ENCODE measurements at places on chromosomes 5 and 9.

DNA sequence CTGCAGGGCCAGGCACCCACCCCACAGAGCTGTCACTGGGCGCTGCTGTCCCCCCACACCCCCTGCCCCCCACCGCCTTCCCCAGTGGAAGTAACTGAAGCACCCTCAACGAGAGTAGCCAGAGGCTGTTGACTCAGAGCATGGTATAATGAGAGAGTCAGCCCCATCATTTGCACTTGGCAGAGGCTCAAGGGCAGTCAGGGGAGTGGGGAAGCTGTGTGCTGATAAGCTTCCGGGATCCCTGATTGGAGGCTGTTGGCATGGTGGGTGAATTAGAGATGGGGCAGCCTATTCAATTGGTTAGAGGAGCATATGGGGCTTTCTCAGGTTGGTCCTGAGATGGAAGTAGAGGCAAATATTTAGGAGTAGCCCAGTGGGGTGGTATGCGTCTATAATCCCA is 77.1 kb upstream of the GOLM1 start:
- DNase-seq, result no peak

DNA sequence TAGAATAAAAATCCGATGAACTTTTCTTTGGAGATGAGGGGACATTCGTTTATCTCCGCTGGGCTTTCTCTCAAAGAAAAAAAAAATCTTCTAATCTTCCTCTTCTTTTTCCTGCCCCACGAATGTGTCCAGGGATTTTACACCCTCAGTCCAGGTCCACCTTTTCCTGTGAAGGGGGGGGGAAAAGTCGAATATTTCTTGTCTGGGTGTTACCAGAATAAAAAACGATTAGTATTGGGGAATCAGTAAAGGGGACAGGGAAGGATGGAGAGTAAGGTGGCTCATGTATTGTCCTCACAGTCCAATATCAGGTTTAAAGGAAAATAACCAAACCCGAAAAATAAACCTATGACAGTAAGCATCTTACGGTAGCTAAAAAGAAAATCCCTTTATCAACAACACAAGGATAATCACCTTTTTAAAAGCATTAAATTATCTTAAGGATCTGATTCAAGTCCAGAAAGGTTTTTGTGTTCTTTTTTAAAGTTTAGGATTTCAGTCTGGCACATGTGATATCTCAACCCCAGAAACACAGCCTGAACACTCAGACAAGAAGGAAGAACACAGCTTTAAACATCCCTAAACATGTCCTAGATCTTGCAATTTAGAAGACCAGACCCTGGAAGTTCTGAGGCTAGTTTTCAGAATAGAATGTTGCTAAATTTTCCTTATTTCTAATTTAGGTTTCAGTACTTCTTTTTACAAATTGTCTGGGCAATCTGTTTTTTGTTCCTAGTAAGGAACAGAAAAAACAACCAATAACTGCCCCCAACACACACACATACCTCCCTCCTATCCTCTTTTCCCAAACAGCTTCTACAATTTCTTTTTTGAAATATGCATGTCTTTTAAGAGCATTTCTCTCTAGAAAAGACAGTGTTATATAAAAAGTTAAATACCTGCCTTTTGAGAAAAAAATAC is 1.2 kb downstream of the ZNF608 start:
- no peak for DNase-seq

DNA sequence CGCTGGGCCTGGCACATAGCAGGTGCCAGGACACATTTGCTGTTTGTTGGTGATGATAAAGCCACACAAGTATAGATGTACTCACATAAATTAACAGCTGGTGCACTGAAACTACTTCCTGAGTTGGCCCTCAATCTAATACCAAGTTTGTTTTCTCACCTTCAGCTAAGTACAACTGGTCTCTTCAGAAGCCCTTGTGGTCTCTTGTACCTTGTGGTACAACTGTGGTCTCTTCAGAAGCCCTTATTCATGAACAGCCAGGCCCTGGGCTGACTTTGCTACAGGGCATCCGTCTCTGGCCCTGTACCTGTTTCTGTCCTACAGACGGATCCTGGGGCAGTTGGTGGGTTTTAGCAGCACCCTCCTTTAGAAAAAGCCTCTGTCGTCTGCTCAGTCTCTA is 81.5 kb downstream of the DAB2IP start:
- DNase-seq, result no peak

GRCh38 chr5:174151599-174152181 is 106.2 kb downstream of the NSG2 start:
- DNase-seq, result no peak

GRCh38 chr9:128244837-128245231 is 31.0 kb downstream of the GOLGA2 start:
- no peak for DNase-seq

GRCh38 chr9:133726401-133727276 is 11.5 kb downstream of the SARDH start:
- DNase-seq, result no peak

DNA sequence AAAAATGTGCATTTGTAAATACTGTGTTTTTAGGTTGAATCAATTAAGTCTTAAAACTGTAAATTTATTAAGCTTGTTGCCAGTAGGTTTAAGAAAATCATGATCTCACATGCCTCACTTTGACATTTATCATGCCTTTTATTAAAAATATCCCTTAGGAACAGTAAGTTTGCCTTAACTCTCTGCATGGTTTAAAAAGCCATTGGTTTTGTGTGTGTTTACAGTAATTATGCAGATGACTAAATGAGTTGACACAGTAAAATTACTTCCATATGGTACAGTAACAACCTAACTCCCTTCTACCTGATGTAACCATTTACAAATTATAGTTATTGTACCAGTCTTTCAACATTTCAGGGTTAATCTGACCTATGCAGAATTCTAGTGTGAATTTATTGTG is 6.5 kb downstream of the RPS6 start:
- no peak for DNase-seq

- no peak for DNase-seq
Observed at GRCh38 chr9:89711866-89712265, 107.1 kb downstream of the GADD45G start.

DNA sequence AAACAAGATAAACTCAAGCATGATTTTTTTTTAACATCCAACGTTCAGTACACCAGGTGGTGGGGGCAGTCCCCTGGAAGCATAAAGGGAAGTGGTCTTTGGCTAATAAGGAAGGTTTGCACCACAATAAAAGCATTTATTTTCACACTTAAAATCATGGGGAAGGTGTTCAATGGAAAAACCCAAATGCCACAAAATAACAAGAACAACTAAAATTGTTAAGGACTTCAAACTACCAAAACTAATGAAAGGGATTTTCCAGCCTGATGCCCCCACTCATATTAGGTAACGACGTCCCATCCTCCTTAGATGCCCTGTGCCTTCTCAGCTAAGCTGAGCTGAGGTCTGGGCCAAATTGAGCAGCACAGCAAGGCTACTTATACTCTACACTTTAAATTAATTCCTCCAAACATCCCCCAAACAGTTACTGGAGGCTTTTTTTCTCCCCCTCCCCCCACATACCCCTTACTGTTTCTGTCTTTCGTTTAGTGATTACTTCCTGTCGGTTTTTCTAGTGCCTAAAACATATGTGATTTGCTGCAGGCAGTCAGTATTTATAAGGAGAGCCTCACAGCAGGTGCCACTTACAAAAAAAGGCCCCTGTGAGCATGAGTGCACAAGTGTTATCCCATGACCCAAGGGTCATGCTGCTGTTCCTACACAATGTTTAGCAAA is 259.7 kb upstream of the ZNF608 start:
- no peak for DNase-seq

DNA sequence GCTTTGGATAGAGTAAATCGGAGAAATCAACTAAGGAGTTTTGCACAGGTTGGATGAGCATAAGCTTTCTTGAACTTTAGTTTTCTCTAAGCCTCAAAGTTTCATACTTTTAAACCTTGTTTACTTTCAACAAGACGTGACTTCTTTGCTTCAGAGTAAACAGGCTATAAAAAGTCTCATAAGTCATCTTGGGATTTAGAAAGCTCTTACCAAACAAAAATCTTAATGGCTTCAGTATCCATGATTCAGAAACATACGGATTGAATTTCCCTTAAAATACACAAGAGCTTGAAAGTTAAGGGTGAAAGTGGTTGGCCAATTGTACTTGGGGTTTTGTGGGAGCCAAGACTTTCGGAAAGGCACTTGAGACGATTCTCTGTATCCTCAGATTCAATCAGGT is 270.9 kb upstream of the ANKH start:
- no peak for DNase-seq

DNA sequence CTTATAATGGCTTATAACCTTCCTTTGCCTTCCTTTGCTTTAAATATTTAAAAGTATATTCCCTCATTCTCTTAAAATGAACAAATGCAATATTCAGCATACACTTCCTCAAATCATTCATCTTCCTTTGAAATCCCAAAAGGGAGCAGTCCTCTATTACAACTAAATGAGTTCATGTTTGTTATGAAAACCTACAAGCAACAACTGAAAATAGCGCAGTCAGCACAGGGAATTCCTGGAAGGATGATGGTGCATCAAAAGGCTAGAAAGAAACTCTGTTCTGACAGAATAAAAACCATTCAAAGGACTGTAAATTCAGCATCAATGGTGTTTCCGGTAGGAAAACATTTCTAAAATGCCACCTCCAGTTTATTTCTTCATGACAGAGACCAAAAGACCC is 3.3 kb downstream of the NR6A1 start:
- DNase-seq, result no peak

- DNase-seq, result no peak
Observed at GRCh38 chr5:169302491-169303118, 1.7 kb upstream of the SLIT3 start.

DNA sequence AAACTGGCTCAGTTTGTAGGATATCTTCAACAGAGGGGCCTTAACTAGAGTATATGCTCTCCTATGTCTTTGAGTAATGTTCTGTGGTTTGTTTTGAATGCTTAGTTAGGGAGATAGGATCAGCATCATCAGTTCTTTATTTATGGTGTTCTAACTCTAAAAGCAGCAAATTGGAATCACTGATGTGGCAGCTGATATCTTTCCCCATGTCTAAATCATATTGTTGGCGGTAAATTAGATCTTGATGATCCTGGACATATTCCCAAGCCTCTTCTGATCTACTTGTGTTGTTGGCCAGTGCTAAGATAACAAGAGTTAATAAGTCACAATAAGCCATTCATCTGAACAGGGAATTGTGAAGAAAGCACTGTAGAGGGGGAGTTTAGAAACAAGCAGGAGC is 332.4 kb upstream of the DAB2 start:
- DNase-seq, result no peak

DNA sequence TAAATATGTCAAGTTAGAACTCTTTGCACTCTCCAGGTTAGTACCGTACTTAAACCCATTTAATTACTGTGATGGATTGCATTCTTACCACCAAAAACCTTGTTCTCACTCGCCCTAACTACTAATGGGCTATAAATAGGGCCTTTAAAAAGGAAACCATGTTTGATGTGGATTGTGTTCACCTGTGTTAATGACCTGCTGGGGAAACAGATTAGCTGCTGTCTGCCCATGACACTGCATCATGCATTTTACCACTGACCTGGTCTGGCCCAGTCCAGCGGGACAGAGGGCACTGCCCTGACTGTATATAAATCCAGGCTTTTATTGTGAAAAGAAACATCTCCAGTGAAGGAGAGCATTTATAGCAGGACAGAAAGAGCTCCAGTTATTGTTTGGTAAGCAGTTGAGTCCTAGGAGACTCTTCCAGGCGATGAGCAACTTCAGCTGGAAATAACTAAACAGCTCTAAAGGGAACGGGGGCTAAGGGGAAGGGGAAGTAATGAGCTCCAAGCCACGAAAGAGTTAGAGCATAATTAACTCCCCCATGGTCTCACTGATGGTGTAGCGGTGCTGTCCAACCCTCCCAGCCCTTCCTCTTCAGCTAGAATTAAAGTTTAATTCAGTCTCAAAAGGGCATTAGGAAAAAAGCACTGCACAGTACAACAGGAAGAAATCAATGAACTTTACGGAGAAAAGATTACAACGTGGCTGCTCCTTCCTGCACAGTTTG is 303.1 kb downstream of the ENC1 start:
- no peak for DNase-seq

DNA sequence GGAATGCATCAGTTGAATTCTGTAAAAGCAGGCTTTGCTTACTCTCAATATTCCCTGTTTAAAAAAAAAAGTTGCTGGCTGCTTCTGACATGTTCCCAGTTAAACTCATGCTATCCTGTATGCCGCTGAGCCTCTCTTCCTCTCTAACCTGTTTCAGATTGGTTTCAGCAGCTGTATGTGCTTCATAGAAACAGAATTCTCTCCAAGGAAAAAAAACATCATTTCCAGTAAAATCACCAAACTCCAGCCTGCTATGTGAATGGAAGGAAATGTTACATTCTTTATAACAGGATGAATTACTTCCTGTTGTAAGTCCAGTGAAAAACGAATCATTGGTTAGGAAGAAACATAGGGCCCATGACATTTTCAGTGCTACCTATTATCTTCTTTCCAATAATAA is 25.7 kb upstream of the KCNV2 start:
- no peak for DNase-seq

DNA sequence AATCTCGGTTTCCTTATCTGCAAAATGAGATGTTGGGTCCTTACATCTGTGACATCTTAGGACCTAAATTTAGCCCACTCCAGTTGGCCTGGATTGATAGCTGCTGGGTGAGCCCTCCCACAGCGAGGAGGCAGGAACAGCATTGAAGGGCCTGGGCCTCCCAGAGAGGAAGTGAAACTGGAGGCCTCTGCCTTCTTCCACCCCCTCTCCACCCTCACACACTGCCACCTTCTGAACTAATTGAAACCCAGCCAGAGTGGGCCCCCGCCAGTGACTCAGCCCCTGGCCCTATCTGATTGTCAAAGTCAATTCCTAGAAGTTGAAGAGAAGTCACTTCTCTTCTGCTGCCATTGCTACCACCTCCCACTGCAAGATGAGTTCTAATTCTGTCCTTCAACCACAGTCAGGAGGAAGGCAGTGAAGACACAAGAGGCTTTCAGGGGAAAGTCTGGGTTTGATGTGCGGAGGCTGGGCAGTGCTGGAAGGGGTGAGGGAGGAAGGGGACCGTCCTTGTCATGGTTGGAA is 55.2 kb upstream of the NEK6 start:
- DNase-seq, result no peak

- DNase-seq, result no peak
Observed at GRCh38 chr5:74035521-74035937, 409.5 kb downstream of the ARHGEF28 start.

DNA sequence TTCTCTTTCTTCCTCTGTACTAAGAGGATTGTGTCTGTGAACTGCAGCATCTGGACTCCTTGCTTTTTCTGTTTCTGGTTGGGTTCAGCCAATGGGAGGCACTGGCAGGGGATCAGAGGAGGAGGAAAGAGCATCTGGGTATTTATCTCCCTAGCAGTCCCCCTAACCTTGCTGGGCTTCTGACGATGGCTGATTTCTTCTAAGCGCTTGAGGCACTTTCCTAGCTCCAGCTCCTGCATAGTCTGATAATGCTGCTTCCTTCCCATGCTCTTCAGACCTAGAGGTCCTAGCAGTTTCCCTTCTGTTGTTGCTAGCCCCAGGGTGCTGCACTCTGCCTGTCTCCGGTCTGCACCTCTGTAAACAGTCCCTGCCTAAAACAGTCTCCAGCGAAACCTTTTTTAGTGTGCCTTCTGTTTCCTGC is 225.1 kb downstream of the PDZD2 start:
- DNase-seq, result no peak
